ENCODE measurements at places on chromosomes 3 and 15. TPM values are rescaled to one million over a fixed set of nuclear protein-coding genes. Genes with fewer than 3 reads are reported as not detected.

DNA sequence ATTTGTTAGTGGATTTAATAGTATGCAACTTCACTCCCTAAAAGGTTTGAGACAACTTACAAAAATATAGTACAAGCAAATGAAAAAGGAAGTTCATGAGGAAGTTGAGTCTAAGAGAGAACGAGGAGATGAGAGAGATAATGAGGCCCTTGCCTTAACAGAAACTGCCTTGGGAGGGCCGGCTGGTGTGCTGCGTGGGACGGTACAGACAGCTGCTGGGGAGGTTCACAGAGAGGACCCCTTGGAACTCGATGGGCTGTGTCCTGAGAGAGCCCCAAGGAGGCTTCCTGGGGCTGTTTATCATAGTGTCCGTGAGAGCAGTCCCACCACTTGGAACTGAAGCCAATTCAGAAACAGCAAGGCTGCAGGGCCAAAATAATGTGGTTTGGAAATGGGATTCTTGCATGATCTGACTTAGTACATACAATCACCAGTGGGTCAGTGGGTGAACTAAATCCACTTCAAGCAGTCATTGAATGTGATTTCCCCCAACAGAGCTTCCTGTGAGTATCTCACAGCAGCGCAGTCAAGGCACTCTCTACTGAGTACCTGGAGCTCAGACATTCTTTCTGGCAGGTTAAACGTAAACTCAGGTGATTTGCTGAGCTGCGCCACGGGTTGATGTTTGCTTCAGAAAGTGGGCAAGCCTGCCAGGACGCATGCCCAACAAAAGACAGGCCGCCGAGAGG is 90.8 kb downstream of the CRTC3 start:
- no peak for DNase-seq

The PSTPIP1 gene
- total RNA-seq = 2.6 TPM

DNA sequence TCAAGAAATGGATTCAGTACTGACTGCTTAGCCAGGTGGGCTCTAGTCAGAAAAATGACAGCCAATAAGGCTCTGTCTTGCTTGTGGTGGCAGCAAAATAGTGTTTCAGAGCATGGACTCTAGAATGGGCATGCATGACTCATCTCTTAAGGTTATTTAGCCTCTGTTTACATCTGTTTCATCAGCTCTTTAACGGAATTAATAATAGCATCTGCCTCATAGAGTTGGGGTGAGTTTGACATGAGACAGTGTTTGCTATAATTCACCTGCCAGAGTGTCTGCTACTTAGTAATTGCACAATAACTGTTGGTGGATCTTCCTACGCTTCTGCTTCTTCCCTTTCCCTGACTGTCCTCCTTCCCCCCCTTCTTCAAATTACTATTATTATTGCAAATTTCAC is 350.4 kb upstream of the SEMA6D start:
- DNase-seq = no peak

DNA sequence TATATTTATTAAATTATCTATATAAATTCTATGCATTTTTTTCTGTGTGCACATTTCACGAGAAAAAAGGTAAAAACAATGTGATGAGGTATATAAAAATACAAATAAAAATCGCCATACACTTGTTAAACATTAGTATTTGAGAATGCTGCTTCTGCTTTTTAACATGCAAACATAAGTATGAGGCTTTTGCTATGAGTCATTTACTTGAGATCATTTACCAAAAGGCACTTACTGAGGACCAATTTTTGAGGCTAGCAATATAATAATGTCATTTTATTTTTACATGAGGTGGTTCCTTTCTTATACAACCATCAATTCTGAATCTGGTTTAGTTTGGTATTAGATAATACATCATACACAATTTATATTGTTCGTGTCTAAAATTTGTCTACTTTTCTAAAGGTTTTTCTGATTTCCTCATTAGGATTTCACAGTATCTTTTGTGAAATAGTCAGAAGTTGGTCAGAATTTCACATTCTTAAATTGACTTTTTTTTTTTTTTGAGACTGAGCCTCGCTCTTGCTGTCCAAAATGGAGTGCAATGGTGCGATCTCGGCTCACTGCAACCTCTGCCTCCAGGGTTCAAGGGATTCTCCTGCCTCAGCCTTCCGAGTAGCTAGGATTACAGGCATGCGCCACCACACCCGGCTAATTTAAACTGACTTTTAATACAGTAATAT is 25.6 kb downstream of the DCUN1D1 start:
- no peak for DNase-seq

The RPL39L gene
- total RNA-seq = 14.6 TPM

- no peak for DNase-seq
These were observed 104.7 kb downstream of the HMG20A start for GRCh38 chr15:77525400-77525811.

The SNURF gene
- 5.8 TPM for total RNA-seq

- peak; percentile 77 for DNase-seq
These were observed 2.2 kb downstream of the BMF start for GRCh38 chr15:40106203-40107161.

DNA sequence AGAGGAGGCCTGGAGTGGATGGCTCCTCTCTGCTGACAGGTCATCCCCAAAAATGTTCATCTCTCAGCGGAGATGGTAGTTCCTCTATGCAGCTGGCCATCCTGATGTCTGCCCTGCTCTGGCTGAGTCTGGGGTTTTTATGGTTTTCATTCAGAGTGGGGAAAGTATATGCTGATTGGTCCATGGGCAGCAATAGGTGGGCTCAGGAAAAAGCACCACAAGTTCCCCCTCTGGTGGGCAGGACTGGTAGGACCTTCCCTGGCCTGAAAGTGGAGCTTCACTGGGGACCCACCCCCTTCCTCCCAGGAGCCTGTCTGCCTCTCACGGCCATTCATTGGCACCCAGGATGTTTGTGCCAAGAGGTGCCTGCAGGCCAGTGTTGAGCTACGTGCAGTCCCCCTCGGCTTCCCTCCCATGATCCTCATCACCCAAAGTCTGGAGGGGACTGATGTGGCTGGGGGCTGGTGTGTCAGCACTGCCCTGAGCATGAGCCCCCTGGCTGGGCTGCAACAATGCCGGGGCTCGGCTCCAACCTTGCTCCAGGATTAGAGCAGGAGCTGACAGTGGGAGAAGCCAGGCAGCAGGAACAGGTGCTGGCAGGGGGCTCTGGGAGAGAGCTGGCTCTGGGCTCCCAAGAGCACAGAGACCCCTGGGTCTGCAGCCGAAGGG is 13.1 kb upstream of the BLOC1S6 start:
- no peak for DNase-seq

The PARP6 gene
- 90.4 TPM for total RNA-seq

- no peak for DNase-seq
These were observed 76.6 kb upstream of the PTX3 start for GRCh38 chr3:157360044-157360443.

- DNase-seq = no peak
These were observed 90.7 kb downstream of the IGF2BP2 start for GRCh38 chr3:185733980-185734724.

DNA sequence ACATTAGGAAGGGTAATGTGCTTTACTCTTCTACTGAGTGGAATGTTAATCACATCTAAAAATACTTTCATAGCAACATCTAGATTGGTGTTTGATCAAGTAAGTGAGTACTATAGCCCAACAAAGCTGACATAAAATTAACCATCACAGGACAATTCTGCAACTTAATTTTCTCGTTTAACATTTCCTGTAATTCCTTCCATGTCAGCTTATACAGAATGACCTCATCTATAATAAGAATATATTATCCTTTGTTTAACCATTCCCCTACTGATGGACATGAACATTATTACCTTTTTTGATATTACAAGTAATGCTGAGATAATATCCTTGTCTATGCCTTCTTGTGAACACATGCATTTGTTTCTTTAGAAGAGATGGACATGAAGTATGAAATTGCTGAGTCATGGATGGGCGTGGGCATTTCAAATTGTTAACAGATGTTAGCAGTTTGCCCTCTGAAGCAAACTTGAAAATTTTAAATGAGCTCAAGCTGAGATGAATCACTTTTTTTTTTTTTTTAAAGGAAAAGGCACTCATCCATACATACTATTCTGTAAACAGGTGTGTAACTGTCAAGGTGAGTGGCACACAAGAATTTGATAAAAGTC is 85.1 kb downstream of the OXNAD1 start:
- DNase-seq = no peak

DNA sequence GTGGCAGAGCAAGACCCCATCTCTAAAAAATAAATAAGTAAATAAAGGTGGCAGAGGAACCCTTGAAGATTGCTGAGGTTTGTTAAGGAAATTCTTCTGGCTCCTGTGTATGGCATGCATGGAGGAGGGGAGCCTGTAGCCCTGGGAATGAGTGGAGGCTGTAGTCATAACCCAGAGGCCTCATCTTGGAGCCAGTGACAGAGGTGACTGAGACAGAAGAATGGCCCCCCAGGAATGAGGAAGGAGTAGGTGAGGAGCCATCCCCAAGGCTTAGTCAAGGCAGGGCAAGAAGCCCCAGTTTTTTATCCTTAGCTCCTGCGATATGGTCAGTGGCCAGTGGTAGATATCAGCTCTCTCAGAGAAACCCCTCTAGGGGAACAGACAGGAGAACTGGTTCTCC is 46.5 kb downstream of the BSN start:
- DNase-seq = no peak

- no peak for DNase-seq
These were observed 85.2 kb upstream of the ANKRD34C start for GRCh38 chr15:79197285-79197684.

- no peak for DNase-seq
These were observed 377.3 kb downstream of the MECOM start for GRCh38 chr3:169286214-169286613.

- DNase-seq = no peak
These were observed 300.2 kb downstream of the OTOL1 start for GRCh38 chr3:161796780-161797179.

GRCh38 chr3:127192576-127193232 is at the start of gene PRR23E:
Gene PRR23E (plus strand): TSS chr3:127193131. CDS start chr3:127196686, 3,555 bp downstream.
- no peak for DNase-seq

The CKMT1B gene
- not detected for total RNA-seq

GRCh38 chr15:65921780-65922179 is 52.5 kb downstream of the RAB11A start:
- no peak for DNase-seq

The NANOGP8 gene
- 1.3 TPM for total RNA-seq

The CHL1 gene
- total RNA-seq = 40.3 TPM

The ATP13A4 gene
- total RNA-seq = 6.2 TPM

The SAMD7 gene
- not detected for total RNA-seq

DNA sequence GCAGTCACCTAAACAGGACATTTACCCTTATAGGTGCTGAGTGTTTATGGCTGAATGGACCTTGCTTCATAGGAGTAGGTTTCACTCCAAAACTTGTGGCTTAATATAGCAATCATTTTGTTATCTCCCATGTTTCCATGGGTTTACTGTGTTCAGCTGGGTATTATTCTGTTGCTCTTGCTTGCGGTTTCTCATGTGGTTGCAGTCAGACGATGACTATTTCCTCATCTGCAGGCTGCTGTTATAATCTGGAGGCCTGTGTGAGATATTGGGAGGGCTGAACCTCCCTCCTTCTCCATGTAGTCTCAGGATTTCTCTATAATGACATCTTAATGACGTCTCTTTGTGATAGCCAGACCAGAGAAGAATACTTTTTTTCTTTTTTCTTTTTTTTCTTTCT is 98.1 kb downstream of the ZPLD1 start:
- no peak for DNase-seq

GRCh38 chr3:124887932-124888298 is 750 bp upstream of the ITGB5 start:
- DNase-seq = no peak

DNA sequence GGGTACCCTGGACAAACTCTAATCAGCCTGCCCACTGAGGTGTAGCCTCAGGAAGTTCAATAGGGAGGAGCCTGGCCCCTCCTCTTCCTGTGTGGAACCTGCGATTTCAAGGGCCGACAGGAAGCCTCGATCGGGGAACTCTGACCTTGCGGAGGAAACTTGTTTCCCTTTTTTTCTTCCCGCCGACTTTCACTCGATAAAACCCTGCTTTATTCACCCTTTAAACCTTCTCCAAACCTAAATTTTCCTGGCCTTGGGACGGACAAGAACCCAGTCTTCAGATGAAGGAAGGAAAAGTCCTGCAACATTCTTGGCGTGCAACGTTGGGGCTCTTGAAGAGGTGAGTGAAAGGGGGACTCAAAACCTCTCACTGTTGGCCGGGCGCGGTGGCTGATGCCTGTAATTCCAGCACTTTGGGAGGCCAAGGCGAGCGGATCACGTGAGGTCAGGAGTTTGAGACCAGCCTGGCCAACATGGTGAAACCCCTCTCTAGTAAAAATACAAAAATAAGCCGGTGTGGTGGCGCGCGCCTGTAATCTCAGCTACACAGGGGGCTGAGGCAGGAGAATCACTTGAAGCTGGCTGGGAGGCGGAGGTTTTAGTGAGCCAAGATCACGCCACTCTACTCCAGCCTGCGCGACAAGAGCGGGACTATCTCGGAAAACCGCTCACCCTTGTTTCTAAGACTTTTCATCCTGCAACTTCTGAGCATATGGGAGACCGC is 208.2 kb downstream of the ZNF385D start:
- DNase-seq = no peak

The ONECUT1 gene
- not detected for total RNA-seq

The CDHR4 gene
- not detected for total RNA-seq
